T-cell (primary cell): ENCODE measurements at places on chromosomes 5 and 9. TPM values are rescaled to one million over a fixed set of nuclear protein-coding genes. Genes with fewer than 3 reads are reported as not detected.

PCDHA6 gene
- total RNA-seq: not detected

FAM221B gene
- total RNA-seq: not detected

SPTLC1 gene
- 40.5 TPM for total RNA-seq

CXCL14 gene
- total RNA-seq: not detected

SPINK1 gene
- not detected for total RNA-seq

CHSY3 gene
- total RNA-seq: not detected

SPINK9 gene
- total RNA-seq: not detected

GLDC gene
- total RNA-seq: 0.65 TPM

MARCOL gene
- not detected for total RNA-seq

FAM163B gene
- total RNA-seq: not detected

SLU7 gene
- 73.9 TPM for total RNA-seq

SAPCD2 gene
- 0.33 TPM for total RNA-seq

FAM78A gene
- 106 TPM for total RNA-seq

LTC4S gene
- 12.6 TPM for total RNA-seq

GABRA1 gene
- total RNA-seq: not detected

PCDHB6 gene
- total RNA-seq: not detected

CSNK1A1 gene
- total RNA-seq: 178 TPM

FBLL1 gene
- total RNA-seq: not detected

CDKN2A gene
- total RNA-seq: 9.3 TPM

SLC34A1 gene
- total RNA-seq: 0.13 TPM

PCDHGA1 gene
- 0.38 TPM for total RNA-seq

GALNT12 gene
- total RNA-seq: 11.6 TPM

ACOT12 gene
- 0.22 TPM for total RNA-seq

ARL10 gene
- total RNA-seq: 9.9 TPM

DBH gene
- total RNA-seq: 0.26 TPM

CBY3 gene
- total RNA-seq: 0.50 TPM

SHISAL2B gene
- total RNA-seq: not detected

HACD4 gene
- 11.8 TPM for total RNA-seq

CYSRT1 gene
- 0.32 TPM for total RNA-seq

PTPRD gene
- not detected for total RNA-seq

SMIM32 gene
- total RNA-seq: not detected

CER1 gene
- total RNA-seq: not detected

FASTKD3 gene
- total RNA-seq: 9.7 TPM

PTCD2 gene
- total RNA-seq: 12.1 TPM

CDH6 gene
- total RNA-seq: not detected

MEF2C gene
- total RNA-seq: 4.5 TPM

NSG2 gene
- total RNA-seq: not detected

SIMC1 gene
- 25.4 TPM for total RNA-seq

PPIP5K2 gene
- 54.5 TPM for total RNA-seq

ITGA1 gene
- total RNA-seq: 6.8 TPM

WDR31 gene
- 0.23 TPM for total RNA-seq

RECK gene
- 10.9 TPM for total RNA-seq

CMYA5 gene
- 0.13 TPM for total RNA-seq
